ENCODE measurements at places on chromosomes 1 and 21. TPM values are rescaled to one million over a fixed set of nuclear protein-coding genes. Genes with fewer than 3 reads are reported as not detected.
A peak's percentile ranks its signal among the peaks of the same experiment; 100 is the strongest.

DNA sequence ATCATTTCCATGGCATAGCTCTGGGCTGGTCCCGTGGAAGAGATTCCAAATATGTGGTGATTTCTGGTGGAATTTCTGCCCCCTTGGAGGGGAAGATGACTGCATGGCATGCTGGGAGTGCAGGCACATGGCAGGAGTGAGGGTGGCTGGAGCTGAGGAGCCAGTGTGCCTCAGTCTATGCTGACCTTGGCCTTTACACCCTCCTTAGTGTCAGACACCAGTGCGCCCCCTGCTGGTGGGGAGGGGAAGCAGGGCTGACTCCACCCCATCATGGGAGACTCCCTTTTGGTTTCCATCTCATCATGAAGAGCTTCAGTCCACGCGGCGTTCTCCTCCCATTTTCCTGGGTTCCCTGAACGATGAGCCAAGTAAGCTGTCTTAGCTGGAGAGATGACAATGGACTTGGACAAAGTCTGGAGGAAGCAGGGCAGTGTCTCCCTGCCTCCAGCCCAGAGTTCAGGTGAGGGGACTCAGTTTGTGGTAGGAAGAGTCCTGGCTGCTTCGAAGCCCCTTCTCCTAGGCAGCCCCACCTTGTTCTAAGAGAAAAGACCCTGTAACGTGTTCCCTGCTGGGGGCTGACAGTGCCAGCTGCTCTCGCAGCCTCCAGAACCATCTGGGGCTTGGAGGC is 10.3 kb downstream of the ALX3 start:
- peak; percentile 69 for DNase-seq
- no peak overlapping the region for H3K4me3 ChIP-seq
- peaks cover 7% of the 10 kb centered on the region for H3K27me3 ChIP-seq
- peaks cover 8% of the 10 kb centered on the region for H3K36me3 ChIP-seq

Gene MATN1
- 0.22 TPM for total RNA-seq

GRCh38 chr1:91844862-91845528 is 41.0 kb downstream of the TGFBR3 start:
- no peak overlapping the region for H3K4me3 ChIP-seq
- no peaks in the 10 kb centered on the region for H3K36me3 ChIP-seq
- H3K4me1 ChIP-seq, result no peaks in the 10 kb centered on the region
- H3K27me3 ChIP-seq, result no peaks in the 10 kb centered on the region
- no peak for DNase-seq

DNA sequence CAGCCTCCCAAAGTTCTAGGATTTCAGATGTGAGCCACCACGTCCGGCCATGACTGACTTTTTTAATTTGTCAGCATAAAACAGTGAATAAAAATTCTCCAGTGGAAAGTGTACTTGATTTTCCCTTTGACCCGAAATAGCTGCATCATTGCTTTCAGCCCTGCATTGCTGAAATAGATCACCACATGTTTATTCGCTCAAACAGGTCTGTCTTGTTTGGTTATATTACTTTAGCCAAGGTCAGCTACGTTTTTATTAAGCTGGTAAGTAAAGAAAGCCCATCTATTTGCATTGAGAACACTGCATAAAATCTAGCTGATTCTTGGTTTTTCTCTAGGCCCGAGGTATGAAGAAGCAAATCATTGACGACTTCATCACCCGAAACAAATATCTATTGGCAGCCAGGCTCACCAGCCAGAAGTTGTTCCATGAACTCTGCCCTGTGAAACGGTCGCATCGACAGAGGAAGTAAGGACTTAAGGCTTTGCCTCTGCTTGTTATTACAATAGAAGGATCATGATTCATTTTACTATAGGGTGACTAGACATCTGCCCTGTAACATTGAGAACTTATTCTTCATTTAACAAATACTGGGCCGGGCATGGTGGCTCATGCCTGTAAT is 25.6 kb downstream of the AGMAT start:
- no peaks in the 10 kb centered on the region for H3K4me1 ChIP-seq
- no peak overlapping the region for H3K4me3 ChIP-seq
- no peak overlapping the region for H3K27ac ChIP-seq
- no peak for DNase-seq
- no peaks in the 10 kb centered on the region for H3K27me3 ChIP-seq

Gene ASH1L
- 43.0 TPM for total RNA-seq

- DNase-seq, result peak; percentile 72
- no peak overlapping the region for H3K27ac ChIP-seq
- H3K4me1 ChIP-seq, result no peaks in the 10 kb centered on the region
- peak overlapping the region; percentile 34 for H3K4me3 ChIP-seq
These were observed 552 bp upstream of the GPR157 start for GRCh38 chr1:9129266-9130041.

- H3K27ac ChIP-seq, result no peak overlapping the region
- H3K4me3 ChIP-seq, result no peak overlapping the region
- no peaks in the 10 kb centered on the region for H3K27me3 ChIP-seq
- no peak for DNase-seq
- H3K4me1 ChIP-seq, result peaks cover under 1% of the 10 kb centered on the region
These were observed 29.4 kb downstream of the FOXJ3 start for GRCh38 chr1:42305639-42306038.

- H3K4me3 ChIP-seq, result no peak overlapping the region
- H3K27me3 ChIP-seq, result peaks cover 3% of the 10 kb centered on the region
- H3K36me3 ChIP-seq, result no peaks in the 10 kb centered on the region
- DNase-seq, result no peak
- H3K27ac ChIP-seq, result no peak overlapping the region
These were observed 11.0 kb upstream of the PLA2G2C start for GRCh38 chr1:20197329-20197791.

- peaks cover 2% of the 10 kb centered on the region for H3K27me3 ChIP-seq
- peak overlapping the region; percentile 97 for H3K27ac ChIP-seq
- H3K4me3 ChIP-seq, result peak overlapping the region; percentile 80
These were observed 259.9 kb downstream of the FAF1 start for GRCh38 chr1:50700214-50700613.

Gene FAM72C
- 0.22 TPM for total RNA-seq

Gene KCNE2
- total RNA-seq, result not detected

GRCh38 chr1:33031506-33031905 is 5.2 kb downstream of the AK2 start:
- H3K27ac ChIP-seq, result no peak overlapping the region
- no peaks in the 10 kb centered on the region for H3K27me3 ChIP-seq
- DNase-seq, result no peak

GRCh38 chr1:92430030-92430429 is 56.7 kb downstream of the GFI1 start:
- no peak for DNase-seq
- no peak overlapping the region for H3K27ac ChIP-seq
- no peak overlapping the region for H3K4me3 ChIP-seq
- H3K27me3 ChIP-seq, result peaks cover 2% of the 10 kb centered on the region
- no peaks in the 10 kb centered on the region for H3K4me1 ChIP-seq

Gene MEX3A
- total RNA-seq, result 114 TPM

Gene KRTAP13-2
- total RNA-seq, result not detected

Gene RAB25
- total RNA-seq, result not detected

Gene TFF2
- not detected for total RNA-seq

GRCh38 chr1:155186794-155187455 is 13.3 kb downstream of the TRIM46 start:
- H3K27me3 ChIP-seq, result peaks cover 12% of the 10 kb centered on the region
- H3K27ac ChIP-seq, result no peak overlapping the region
- no peaks in the 10 kb centered on the region for H3K4me1 ChIP-seq
- no peaks in the 10 kb centered on the region for H3K36me3 ChIP-seq
- DNase-seq, result no peak
- no peak overlapping the region for H3K4me3 ChIP-seq

- H3K36me3 ChIP-seq, result no peaks in the 10 kb centered on the region
- no peaks in the 10 kb centered on the region for H3K4me1 ChIP-seq
- no peak overlapping the region for H3K4me3 ChIP-seq
- no peaks in the 10 kb centered on the region for H3K27me3 ChIP-seq
- no peak for DNase-seq
These were observed 20.9 kb downstream of the MCOLN3 start for GRCh38 chr1:85027242-85027983.

Gene FMOD
- total RNA-seq, result not detected

DNA sequence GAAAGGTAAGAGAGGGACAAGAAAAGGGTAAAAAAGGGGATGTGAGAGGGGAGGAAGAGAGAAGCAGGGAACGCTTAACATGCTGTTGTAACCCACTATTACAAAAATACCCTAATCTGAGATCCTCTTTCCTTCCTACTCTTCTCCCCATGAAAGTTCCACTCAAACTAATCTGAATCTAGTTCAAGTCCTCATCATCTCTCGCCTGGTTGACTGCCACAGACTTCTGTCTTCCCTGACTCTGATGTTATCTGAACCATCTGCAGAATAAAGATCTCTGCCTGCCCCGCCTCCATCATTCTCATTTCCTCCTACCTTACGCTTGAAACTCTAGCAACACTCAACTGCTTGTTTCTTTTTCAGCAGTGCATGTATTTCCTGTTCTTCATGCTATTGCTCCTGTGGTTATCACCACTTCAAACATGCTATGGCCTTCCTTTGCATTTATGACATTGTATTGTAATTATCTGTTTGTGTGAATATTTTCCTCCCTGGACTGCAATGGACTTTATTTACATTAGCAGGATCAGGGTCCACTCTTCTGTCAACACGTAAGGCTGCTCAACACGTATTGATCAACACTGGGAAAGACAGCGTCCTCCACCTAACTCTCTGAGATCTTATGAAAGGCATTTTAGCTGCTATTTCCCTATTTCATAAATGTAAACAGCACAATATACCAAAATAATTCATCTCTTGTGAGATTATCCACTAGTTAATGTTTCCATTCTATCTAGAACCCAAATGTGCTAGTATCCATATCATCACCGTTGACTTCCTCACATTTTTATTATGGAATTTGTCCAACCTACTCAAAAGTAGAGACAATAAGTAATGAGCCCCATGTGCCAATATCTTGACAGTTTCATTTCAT is 215.5 kb upstream of the USP25 start:
- no peaks in the 10 kb centered on the region for H3K4me1 ChIP-seq
- no peak for DNase-seq
- H3K27ac ChIP-seq, result no peak overlapping the region
- H3K27me3 ChIP-seq, result no peaks in the 10 kb centered on the region
- H3K36me3 ChIP-seq, result no peaks in the 10 kb centered on the region

Gene PDZK1IP1
- total RNA-seq, result not detected

- peaks cover 11% of the 10 kb centered on the region for H3K4me1 ChIP-seq
- no peaks in the 10 kb centered on the region for H3K27me3 ChIP-seq
- H3K4me3 ChIP-seq, result no peak overlapping the region
- no peak overlapping the region for H3K27ac ChIP-seq
- peaks cover 5% of the 10 kb centered on the region for H3K36me3 ChIP-seq
- no peak for DNase-seq
These were observed 77.9 kb downstream of the TGFBR3 start for GRCh38 chr1:91807921-91808620.

Gene LAMB3
- total RNA-seq, result 0.54 TPM

- H3K36me3 ChIP-seq, result peaks cover 6% of the 10 kb centered on the region
- no peak for DNase-seq
- H3K4me3 ChIP-seq, result no peak overlapping the region
- H3K4me1 ChIP-seq, result no peaks in the 10 kb centered on the region
These were observed 23.4 kb upstream of the TENT5C start for GRCh38 chr1:117582451-117582850.

Gene C4BPB
- total RNA-seq, result not detected

GRCh38 chr1:198649968-198650338 is 11.1 kb downstream of the PTPRC start:
- H3K4me3 ChIP-seq, result no peak overlapping the region
- H3K4me1 ChIP-seq, result peaks cover 3% of the 10 kb centered on the region
- H3K27me3 ChIP-seq, result no peaks in the 10 kb centered on the region
- H3K27ac ChIP-seq, result no peak overlapping the region
- no peaks in the 10 kb centered on the region for H3K36me3 ChIP-seq

DNA sequence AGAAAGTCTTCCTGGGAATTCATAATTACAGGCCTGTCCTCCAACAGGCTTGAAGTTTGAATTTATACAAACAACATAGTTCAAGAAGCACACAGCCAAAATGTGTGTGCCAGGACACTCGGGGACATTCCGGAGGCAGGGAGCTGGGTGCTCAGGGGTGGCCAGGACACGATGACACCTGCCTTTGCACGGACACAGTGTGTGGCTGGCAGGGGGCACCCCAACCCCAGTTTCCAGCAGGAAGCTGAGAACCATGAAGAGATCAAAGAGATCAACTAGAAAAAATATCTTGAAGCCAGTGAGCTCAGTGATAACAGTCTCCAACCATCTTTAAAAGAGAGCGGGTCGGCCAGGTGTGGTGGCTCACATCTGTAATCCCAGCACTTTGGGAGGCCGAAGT is 32.5 kb upstream of the TRAPPC10 start:
- H3K27me3 ChIP-seq, result peaks cover 8% of the 10 kb centered on the region
- DNase-seq, result no peak
- no peak overlapping the region for H3K4me3 ChIP-seq
- no peak overlapping the region for H3K27ac ChIP-seq

DNA sequence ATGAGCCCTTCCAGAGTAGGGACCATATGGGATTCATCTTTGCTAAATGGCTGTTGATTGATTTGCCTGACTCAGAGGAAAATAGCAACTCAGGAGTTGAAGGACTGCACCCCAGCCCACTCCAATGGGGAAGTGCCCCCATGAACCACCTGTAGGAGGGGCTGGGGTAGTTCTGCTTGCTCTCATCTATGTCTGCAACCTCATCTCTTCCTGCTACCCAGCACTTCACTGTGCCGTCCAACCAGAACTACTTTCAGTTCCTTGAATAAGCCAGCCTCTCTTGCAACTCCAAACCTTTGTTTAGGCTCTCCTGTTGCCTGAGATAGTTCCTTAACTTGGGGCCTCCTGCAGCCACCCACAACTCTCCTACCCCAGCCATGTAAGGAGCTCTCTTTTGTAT is 26.6 kb downstream of the BEND5 start:
- no peak for DNase-seq
- no peaks in the 10 kb centered on the region for H3K27me3 ChIP-seq
- H3K4me1 ChIP-seq, result peaks cover 35% of the 10 kb centered on the region
- no peak overlapping the region for H3K4me3 ChIP-seq

GRCh38 chr1:112981426-112981825 is 25.4 kb upstream of the SLC16A1 start:
- DNase-seq, result no peak
- H3K4me1 ChIP-seq, result no peaks in the 10 kb centered on the region
- H3K4me3 ChIP-seq, result no peak overlapping the region

DNA sequence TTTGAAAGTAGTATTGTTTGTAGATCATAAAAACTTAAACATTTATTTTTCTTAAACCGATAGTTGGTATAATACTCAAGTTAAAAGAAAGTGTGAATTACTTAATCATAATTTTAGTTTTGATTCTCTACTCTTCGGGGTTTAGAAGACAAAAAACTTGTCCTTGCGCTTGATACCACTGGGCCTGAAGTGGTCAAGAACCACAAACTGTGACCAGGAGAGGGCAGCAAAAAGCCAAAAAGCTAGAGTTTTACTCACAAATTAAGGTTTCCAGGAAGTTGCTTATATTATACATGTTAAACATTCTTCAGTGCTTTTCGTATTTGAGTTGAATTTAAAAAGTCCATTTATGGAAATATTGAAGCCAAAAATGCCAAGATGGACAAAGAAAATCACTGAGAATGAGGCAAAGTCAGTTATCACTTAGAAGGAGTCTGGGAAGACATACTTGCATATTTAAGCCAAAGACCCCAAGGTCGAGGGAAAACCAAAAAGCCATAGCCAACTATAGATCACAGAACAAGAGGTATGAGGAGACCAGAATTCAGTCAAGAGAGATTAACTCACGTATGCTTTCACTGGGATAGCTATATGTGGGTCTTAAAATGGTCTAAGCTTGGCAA is 34.2 kb downstream of the EFCAB7 start:
- no peak overlapping the region for H3K4me3 ChIP-seq
- H3K4me1 ChIP-seq, result no peaks in the 10 kb centered on the region
- DNase-seq, result peak; percentile 45
- H3K27ac ChIP-seq, result no peak overlapping the region
- no peaks in the 10 kb centered on the region for H3K27me3 ChIP-seq

Gene WNT2B
- 4.0 TPM for total RNA-seq

Gene CCDC17
- total RNA-seq, result 3.8 TPM

Gene FHAD1
- not detected for total RNA-seq
